GM23248 (cell line): ENCODE measurements at places on chromosomes 3 and 15.
A peak's percentile ranks its signal among the peaks of the same experiment; 100 is the strongest.

GRCh38 chr3:178206521-178206920 is 329.7 kb upstream of the KCNMB2 start:
- DNase-seq, result no peak

GRCh38 chr15:70378126-70379031 is 280.7 kb upstream of the TLE3 start:
- peak; percentile 18 for DNase-seq

- DNase-seq, result peak; percentile 97
These were observed 24.8 kb downstream of the ANAPC13 start for GRCh38 chr3:134460965-134461364.

- DNase-seq, result no peak
These were observed 28.1 kb upstream of the SELENOK start for GRCh38 chr3:53919741-53920140.

DNA sequence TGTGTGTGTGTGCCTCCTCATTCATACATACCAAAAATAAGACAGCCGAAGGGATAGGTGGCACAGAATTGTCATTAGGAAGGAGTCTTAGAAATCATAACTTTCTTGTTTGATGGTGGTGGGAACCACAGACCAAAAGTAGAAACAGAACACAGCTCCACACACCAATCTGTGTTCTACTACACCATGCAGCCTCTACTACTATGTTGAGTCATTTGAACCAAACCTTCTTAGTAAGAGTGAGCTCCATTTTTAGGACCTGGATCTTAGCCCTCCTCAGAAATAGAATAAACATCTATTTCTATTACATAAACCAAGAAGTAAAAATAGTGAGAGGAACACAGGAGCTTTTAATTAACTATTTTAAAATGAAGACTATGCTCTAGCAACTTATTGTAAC is 27.9 kb upstream of the PLCH1 start:
- no peak for DNase-seq

DNA sequence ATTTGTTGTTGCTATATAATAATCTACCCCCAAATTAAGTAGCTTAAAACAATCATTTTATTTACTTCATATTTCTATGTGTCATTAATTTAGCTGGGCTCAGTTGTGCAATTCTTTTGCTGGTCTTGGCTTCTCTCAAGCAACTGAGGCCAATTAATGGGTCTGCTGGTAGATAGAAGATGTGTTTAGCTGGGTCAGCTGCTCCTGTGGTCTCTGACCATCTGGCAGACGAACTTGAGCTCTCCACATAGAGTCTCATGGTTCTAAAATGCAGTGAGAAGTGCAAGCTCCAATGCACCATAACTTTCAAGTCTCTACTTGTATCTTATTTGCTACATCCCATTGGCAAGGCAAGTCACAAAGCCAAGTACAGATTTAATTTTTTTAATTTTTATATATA is 515.6 kb downstream of the ZIC1 start:
- no peak for DNase-seq

GRCh38 chr3:11671648-11672100 is 28.0 kb upstream of the VGLL4 start:
- DNase-seq, result peak; percentile 74

DNA sequence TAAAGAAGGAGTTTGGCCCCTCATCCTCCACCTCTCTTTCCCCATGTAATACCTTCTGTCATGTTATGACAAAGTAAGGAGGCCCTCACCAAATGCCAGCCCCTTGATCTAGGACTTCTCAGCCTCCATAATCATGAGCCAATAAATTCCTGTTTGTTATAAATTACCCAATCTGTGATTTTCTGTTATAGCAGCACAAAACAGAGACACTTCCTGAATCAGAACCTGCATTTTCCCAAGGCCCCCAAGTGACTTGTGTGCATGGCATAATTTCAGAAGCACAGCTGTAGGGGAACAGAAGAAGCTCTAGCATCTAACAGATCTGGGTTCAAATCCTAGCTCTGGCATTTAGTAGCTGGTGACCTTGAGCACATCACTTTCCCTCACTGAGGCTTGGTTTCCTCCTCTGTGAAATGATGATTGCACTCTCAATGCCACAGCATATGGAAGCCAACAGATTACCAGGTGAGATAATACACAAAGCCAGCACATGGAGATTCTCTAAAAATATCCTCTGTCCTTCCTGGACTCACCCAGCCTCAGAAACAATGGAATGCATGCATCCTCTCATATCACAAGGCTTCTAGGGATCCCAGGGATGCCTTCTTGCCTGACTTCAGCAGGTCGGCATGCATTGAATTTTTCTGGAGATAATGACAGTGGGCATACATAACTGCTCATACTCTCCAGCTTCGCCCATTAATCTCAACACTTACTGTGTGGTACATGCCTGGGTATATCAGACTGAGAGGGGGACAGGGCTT is 26.3 kb downstream of the TLNRD1 start:
- DNase-seq, result peak; percentile 16

DNA sequence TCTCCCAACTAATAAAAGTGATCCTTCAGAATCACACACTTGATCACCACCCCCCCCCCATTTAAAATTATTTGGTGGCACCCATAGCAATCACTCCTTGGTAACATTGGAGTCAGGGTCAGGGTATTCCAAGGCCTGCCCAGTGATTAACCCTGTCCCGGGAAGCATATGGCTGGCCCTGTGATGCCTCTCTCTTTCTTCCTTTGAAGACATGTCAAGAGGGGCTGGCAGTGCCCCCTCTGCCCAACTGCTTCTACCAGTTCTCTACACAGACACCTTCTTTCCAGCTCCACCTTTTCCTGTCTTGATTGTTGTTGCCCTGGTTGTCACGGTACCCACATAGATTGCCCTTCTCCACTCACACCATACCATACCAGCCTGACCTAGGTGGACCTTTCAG is 30.9 kb upstream of the MANF start:
- DNase-seq, result no peak

DNA sequence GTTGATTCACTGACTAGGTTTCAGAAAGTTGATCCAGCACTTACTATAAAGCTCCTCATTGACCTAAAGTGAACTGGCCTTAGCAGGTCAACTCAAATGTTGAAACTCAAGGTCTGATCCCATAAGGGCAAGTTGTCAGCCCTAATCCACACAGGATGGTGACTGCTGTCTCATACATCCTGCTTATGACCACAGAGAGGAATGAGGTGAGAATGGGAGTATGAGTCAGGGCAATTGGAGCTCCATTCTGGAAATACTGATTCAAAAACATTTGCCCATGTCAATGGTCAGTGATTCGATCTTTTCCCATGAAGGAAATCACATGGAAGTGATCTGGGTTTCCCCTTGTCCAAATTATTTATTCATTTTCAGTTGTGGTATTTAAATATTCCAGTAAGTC is 78.7 kb downstream of the ZNF385D start:
- peak; percentile 96 for DNase-seq

DNA sequence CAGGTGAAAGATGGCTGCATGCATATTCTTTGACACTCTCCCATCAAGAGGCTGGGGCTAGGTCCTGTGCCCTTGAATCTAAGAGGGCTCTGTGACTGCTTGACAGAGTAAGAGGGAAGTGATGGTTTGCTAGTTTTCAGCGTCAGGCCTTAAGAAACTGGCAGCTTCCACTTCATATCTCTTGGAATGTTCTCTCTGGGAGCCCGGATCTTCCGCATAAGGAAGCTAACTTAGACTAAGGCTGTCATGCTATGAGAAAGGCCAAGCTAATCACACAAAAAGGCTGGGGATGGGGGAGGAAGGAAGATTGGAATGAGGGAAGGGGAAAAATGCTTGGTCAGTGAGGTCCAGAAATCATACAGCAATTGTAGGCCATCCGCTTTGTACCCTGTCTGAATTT is 50.0 kb downstream of the MB21D2 start:
- DNase-seq, result no peak
